ENCODE measurements at places on chromosomes 5 and 9. TPM values are rescaled to one million over a fixed set of nuclear protein-coding genes. Genes with fewer than 3 reads are reported as not detected.

Gene MSX2
- total RNA-seq, result 11.7 TPM

GRCh38 chr9:75002422-75003023 lies 25.6 kb downstream of the CARNMT1 start:
- no peak for DNase-seq
- H3K27ac ChIP-seq, result no peak overlapping the region
- peaks cover 11% of the 10 kb centered on the region for H3K4me1 ChIP-seq
- H3K4me3 ChIP-seq, result no peak overlapping the region
- no peaks in the 10 kb centered on the region for H3K27me3 ChIP-seq

DNA sequence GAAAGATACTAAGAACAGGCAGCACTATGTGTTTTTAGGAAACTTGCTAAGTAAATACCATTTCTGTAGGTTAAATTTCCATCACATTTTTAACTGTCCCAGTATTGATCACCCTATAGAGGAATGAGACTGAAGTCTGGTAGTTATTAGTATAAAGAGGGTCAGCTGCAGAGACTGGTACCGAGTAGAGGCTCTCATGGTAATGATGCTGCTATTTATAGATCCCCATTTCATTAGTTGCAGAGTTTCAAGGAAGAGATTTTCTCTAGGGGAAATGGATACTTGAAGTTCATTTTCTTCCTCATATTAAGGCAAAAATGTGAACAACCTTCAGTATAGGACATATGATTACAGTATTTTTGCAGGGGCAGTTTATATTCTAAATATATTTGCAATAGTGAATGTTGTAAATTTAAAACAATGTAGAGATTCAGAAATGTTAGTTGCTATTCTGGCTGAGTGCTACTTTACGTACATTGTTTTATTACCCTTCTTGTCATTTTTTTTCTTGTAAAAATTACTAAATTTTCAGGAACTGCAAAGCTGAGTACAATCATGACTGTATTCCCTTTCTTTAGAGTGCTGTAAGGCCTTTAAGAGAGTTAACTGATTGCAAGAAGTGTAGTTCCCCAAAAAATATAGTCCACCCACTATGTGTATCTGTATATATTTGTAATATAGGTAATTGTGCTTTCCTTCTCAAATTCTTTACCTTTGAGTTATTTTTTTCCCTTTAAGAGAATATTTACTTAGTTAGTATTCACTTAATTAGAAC lies 14.7 kb downstream of the PBX3 start:
- H3K27me3 ChIP-seq, result no peaks in the 10 kb centered on the region
- peaks cover 46% of the 10 kb centered on the region for H3K4me1 ChIP-seq
- no peak overlapping the region for H3K27ac ChIP-seq
- no peak for DNase-seq
- H3K4me3 ChIP-seq, result no peak overlapping the region

Gene ENTREP1
- 3.7 TPM for total RNA-seq

DNA sequence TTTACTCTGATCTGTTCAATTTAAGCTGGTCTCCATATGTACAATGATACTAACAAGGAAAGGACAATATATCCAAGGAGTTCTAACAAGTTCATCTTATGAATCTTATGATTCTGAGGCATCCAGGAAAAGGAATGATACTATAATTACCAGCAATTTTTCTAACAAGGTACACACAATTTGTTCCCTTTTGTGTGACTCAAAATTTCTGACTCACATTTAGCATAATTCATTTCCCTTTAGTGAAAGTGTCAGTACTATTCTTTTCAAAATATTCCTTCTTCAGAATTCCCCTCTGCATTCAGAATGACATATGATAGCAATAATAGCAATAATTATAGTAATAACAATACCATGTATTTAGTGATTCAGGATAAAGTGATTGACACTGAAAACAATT lies 594.8 kb downstream of the DMRTA1 start:
- H3K4me1 ChIP-seq, result no peaks in the 10 kb centered on the region
- H3K36me3 ChIP-seq, result no peaks in the 10 kb centered on the region
- H3K27ac ChIP-seq, result no peak overlapping the region
- H3K4me3 ChIP-seq, result no peak overlapping the region
- no peak for DNase-seq

- no peak overlapping the region for H3K4me3 ChIP-seq
- H3K36me3 ChIP-seq, result peaks cover 4% of the 10 kb centered on the region
- no peaks in the 10 kb centered on the region for H3K4me1 ChIP-seq
- no peak for DNase-seq
- H3K27ac ChIP-seq, result no peak overlapping the region
These were observed 90.1 kb downstream of the RFX3 start for GRCh38 chr9:3435732-3436131.

GRCh38 chr9:137306850-137307254 lies 4.8 kb upstream of the NRARP start:
- H3K4me1 ChIP-seq, result peaks cover 23% of the 10 kb centered on the region
- no peak overlapping the region for H3K4me3 ChIP-seq
- H3K36me3 ChIP-seq, result no peaks in the 10 kb centered on the region
- H3K27ac ChIP-seq, result no peak overlapping the region
- H3K27me3 ChIP-seq, result no peaks in the 10 kb centered on the region

DNA sequence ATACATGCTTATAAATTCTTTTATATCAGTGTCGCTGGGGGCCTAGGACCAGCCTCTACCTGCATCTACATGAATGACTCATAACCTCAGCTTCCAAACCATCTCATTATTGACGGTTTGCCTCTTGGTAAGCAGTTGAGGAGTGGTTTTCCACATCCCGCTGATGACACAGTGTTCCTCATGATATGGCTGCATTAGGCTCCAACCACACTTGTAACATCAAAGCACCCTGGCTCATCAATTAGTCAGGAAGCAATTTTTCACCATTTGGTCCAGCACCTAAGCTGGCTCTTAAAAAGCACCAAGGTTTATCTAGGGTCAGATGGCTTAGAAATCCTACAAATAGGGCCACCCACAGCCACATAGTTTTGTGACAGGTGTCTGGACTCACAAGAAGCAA lies 402.4 kb downstream of the ARHGEF28 start:
- no peak overlapping the region for H3K4me3 ChIP-seq
- peaks cover 4% of the 10 kb centered on the region for H3K27me3 ChIP-seq
- H3K4me1 ChIP-seq, result no peaks in the 10 kb centered on the region
- no peak for DNase-seq
- no peak overlapping the region for H3K27ac ChIP-seq

GRCh38 chr5:179318221-179318955 lies 26.9 kb downstream of the ADAMTS2 start:
- H3K4me3 ChIP-seq, result no peak overlapping the region
- H3K36me3 ChIP-seq, result peaks cover 1% of the 10 kb centered on the region
- H3K27ac ChIP-seq, result no peak overlapping the region
- DNase-seq, result no peak

GRCh38 chr5:143251190-143251589 lies 152.3 kb downstream of the NR3C1 start:
- no peaks in the 10 kb centered on the region for H3K4me1 ChIP-seq
- H3K36me3 ChIP-seq, result no peaks in the 10 kb centered on the region
- peaks cover 2% of the 10 kb centered on the region for H3K27me3 ChIP-seq
- no peak overlapping the region for H3K27ac ChIP-seq
- no peak for DNase-seq
- H3K4me3 ChIP-seq, result no peak overlapping the region

DNA sequence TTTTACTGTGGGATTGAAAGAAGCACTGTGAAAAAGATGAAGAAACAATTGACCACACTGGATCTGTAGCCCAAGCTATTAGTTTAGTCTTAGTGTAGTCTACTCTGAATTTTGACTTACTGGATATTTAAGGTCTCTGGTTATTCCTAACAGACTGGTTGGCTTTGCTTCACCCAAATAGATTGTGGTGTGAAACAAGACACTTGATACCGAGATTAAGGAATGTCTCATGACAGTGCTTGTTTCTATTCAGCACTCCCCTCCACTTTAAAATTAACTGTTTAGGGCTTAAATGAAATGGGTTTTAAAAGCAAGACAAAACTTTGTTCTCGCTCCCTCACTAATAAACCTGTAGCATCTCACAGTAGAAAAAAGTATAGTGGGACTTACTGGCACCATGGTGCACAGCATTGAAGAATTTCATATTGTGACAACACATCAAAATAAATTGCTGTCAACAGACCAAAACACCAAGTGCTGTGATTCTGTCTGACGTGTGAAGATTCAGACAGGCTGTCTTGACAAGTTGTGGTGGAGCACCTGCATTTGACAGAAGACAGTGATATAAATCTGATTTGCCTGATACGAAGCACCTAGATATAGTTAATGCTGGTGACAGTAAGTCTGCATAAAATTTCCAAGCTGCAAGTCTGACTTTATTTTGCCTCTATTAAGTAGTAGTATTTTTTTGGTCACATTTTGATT lies 73.1 kb downstream of the PBX3 start:
- H3K4me1 ChIP-seq, result peaks cover 3% of the 10 kb centered on the region
- no peak overlapping the region for H3K4me3 ChIP-seq
- DNase-seq, result no peak
- no peak overlapping the region for H3K27ac ChIP-seq
- H3K27me3 ChIP-seq, result no peaks in the 10 kb centered on the region

DNA sequence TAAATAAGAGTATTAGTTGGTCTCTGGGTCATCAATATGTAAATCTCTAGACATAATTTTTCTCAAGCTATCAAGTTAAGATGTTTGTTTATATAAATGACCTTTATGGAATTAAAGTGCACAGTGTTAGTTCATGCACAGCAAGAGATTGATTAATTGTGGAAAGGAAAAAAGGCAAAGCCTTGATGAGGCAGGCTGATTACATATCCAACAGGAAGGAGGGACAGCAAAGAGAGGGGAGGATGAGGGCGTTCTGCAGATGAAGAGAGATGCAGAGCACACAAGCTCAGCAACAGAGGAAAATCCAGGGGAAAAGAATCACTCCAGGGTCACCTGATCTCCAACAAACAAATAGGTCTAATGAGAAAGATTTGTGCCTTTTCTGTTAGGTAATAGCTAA lies 16.5 kb downstream of the NTRK2 start:
- H3K27ac ChIP-seq, result no peak overlapping the region
- DNase-seq, result no peak
- no peaks in the 10 kb centered on the region for H3K36me3 ChIP-seq

- DNase-seq, result no peak
- peaks cover 1% of the 10 kb centered on the region for H3K4me1 ChIP-seq
- peaks cover 3% of the 10 kb centered on the region for H3K27me3 ChIP-seq
- no peaks in the 10 kb centered on the region for H3K36me3 ChIP-seq
- no peak overlapping the region for H3K4me3 ChIP-seq
These were observed 229.9 kb downstream of the PIK3R1 start for GRCh38 chr5:68445257-68446069.

GRCh38 chr9:34457266-34458012 lies 931 bp downstream of the FAM219A start:
- peak; percentile 23 for DNase-seq
- peak overlapping the region; percentile 89 for H3K4me3 ChIP-seq
- no peaks in the 10 kb centered on the region for H3K36me3 ChIP-seq
- peaks cover 17% of the 10 kb centered on the region for H3K27me3 ChIP-seq

Gene SLCO6A1
- 2.0 TPM for total RNA-seq

Gene FBXL7
- total RNA-seq, result 14.8 TPM

DNA sequence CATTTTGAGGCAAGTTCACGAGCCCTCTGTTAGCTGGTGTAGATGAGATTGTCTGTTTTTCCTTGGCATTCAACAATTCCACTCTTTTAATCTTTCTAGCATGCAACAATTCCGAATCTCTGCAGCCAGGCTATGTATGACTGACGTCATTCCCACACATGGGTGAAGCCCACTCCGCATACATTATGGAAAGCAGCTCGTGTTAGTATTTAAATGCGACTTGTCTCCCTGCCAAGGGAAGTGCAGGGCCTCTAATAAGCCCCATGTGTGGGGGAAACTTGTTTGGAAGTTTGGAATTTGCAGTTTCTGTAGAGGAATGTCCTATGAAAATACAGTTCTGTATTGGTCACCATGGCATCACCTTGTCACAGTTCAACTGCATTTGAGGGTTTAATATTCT lies 146.0 kb upstream of the FBXL7 start:
- DNase-seq, result no peak
- H3K36me3 ChIP-seq, result no peaks in the 10 kb centered on the region
- no peak overlapping the region for H3K27ac ChIP-seq
- H3K27me3 ChIP-seq, result no peaks in the 10 kb centered on the region
- H3K4me1 ChIP-seq, result no peaks in the 10 kb centered on the region

DNA sequence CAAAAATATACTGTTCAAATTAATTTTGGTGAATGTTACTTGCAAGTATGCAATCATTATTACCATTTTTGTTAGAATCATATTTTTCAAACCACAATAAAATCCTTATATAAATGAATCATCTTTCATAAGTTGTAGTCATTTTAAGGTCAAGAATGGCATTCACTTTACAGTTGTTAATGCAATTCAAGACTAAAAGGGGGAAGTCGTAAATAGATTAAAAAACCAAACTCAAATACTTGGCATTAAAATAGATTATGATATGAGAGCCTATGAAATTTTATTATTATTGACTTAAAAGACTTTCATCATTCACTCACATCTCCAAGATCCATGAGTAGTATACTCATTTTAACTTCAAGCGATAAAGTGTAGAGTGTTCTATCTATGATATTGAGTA lies 11.6 kb downstream of the CDH9 start:
- H3K36me3 ChIP-seq, result no peaks in the 10 kb centered on the region
- no peaks in the 10 kb centered on the region for H3K27me3 ChIP-seq
- DNase-seq, result no peak
- no peak overlapping the region for H3K27ac ChIP-seq
- H3K4me3 ChIP-seq, result no peak overlapping the region

GRCh38 chr9:132006677-132007370 lies 72.8 kb downstream of the MED27 start:
- peaks cover 4% of the 10 kb centered on the region for H3K36me3 ChIP-seq
- H3K27me3 ChIP-seq, result peaks cover 3% of the 10 kb centered on the region
- H3K27ac ChIP-seq, result no peak overlapping the region
- H3K4me3 ChIP-seq, result no peak overlapping the region

DNA sequence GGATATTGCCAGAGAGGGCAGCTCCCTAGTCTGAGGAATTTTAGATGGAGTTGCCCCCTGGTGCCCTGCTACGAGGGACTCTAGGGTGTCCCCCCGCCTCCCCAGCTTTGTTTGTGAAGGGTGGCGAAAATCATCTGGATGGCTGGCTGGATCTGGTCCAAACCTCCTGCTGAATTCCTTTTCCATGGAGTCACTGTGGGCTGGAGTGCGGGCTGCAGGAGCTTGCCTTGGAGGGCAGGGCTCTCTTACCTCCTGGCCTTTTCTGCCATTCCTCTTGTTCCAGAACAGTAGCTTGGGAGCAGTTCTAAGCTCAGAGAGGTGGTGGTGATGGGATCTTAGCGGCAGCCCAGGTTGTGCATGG lies 2.1 kb downstream of the SYNPO start:
- peaks cover 7% of the 10 kb centered on the region for H3K27me3 ChIP-seq
- H3K27ac ChIP-seq, result no peak overlapping the region
- no peak overlapping the region for H3K4me3 ChIP-seq
- no peak for DNase-seq

GRCh38 chr5:53642061-53642460 lies 81.6 kb downstream of the NDUFS4 start:
- peaks cover 8% of the 10 kb centered on the region for H3K36me3 ChIP-seq
- H3K4me1 ChIP-seq, result peaks cover 9% of the 10 kb centered on the region
- DNase-seq, result no peak
- H3K4me3 ChIP-seq, result no peak overlapping the region
- H3K27me3 ChIP-seq, result no peaks in the 10 kb centered on the region
- H3K27ac ChIP-seq, result no peak overlapping the region

GRCh38 chr9:110130791-110131416 lies 77.1 kb downstream of the C9orf152 start:
- no peaks in the 10 kb centered on the region for H3K36me3 ChIP-seq
- no peak overlapping the region for H3K27ac ChIP-seq
- no peaks in the 10 kb centered on the region for H3K27me3 ChIP-seq

Gene PCDHB12
- 7.2 TPM for total RNA-seq

- H3K4me3 ChIP-seq, result peak within 1 kb of the TSS; percentile 62
- no peaks in the 10 kb centered on the region for H3K36me3 ChIP-seq
- peaks cover 1% of the 10 kb centered on the region for H3K4me1 ChIP-seq
- DNase-seq, result peak; percentile 73
- peaks cover 41% of the 10 kb centered on the region for H3K27me3 ChIP-seq
These were observed at the start of gene RASGEF1C for GRCh38 chr5:180209137-180209581. TSS of gene RASGEF1C (minus strand) at chr5:180209211. CDS start at chr5:180138052, 71,159 bp downstream.

Data from progenitor cell of endocrine pancreas (in vitro differentiated cells).